AG09309 (cell line): ENCODE measurements at places on chromosomes 4 and X.
A peak's percentile ranks its signal among the peaks of the same experiment; 100 is the strongest.

GRCh38 chr4:165922747-165923146 lies 49.7 kb downstream of the TLL1 start:
- DNase-seq = no peak

- DNase-seq = peak; percentile 28
These were observed 72.7 kb upstream of the PSAPL1 start for GRCh38 chr4:7507381-7507780.

DNA sequence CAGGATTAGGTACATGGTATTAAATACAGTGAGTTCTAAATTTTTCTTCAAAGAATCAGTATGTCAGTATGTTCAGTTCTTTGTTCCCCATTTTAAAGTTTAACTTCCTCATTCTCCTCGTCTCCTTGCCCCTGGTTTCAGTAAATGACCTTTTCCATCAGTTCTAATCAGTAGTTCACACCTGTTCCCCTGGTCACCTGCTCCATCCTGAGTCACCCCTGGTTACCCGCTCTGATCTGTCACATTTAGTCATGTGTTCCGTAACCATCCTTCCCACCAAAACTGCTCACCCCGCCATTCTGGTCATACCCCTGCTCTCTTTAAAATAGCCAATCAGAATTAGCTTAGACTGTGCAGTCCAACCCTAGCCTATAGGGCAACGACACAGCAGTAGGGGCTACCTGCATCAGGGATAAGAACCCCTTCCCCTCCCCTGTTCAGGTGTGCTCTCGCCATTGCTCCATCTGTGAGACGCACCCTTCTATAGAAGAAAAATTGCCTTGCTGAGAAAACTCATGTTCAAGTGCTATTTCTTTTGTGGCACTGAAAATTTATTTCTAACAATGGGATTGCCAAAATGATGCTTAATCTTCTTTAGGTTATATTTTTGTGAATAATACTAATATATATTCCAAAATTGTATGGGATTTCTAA lies 181.3 kb downstream of the OR13H1 start:
- DNase-seq = no peak

- DNase-seq = peak; percentile 98
These were observed 64.7 kb downstream of the TMEM156 start for GRCh38 chr4:38967260-38968095.

DNA sequence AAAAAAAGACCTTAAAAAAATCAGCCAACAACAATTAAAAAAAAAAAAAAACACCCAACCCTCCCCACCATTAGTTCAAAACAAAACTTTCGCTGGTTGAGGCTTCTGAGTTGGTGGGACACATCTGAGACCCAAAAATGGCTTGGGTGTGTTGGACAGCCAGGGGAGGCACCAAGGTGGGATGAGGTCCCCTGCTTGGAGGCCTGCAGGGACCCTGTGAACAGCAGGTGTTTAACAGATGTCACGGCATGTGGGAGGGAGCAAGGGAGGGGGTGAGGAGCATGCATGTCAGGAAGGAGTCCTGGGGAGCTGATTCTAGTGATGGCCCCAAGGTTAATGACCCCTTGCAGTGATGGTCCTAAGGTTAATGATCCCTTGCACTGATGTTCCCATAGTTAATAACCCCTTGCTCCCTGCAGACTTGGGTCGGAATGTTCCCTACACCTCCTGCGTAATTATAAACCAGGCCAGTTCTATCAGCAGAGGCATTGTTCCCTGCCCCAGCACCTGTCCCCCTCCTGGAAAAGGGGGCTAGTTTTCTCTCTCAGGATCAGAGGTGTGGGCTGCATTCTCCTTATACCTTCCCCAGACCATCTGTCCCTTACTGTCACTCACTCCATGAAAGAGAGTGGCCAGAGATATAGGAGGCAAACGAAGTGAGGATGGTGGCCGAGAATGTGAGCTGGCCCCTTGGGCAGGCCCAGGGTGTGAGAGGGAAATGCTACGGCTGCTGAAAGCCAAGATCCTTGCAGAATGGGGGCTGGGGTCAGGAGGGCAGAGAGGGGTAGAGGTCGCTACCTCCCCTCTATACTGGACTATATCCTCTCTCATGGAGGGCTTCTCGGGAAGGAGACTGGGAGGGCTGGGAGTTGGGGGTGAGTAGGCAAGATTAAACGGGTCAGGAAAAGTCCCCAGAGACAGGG lies 2.3 kb upstream of the FOXP3 start:
- no peak for DNase-seq

- no peak for DNase-seq
These were observed 44.2 kb downstream of the CLDN34 start for GRCh38 chrX:10011261-10011931.
